ENCODE measurements at places on chromosomes 11 and 22. TPM values are rescaled to one million over a fixed set of nuclear protein-coding genes. Genes with fewer than 3 reads are reported as not detected.

DNA sequence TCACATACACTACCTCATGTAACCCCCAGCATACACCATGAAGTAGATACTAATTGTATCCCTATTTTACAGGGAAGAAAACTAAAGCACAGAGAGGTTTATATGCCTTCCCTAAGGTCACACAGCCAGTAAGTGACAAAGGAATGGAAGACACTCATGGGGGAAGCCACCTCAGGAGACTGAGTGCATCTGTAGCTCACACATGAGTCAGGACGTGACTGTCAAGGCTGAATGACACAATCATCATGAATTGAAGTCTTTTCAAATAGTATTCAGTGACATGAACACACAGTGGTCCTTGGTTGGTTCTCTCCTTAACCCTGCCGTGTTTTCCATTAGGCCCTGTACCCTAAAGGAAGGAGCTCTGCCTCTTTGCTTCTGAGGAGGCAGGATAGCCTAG lies 463.0 kb downstream of the NTM start:
- DNase-seq, result no peak

GRCh38 chr11:63583357-63583677 lies 20.1 kb upstream of the PLAAT2 start:
- DNase-seq, result no peak

GRCh38 chr22:42462016-42462415 lies 29.8 kb upstream of the NFAM1 start:
- DNase-seq, result no peak

GRCh38 chr11:70734911-70735310 lies 336.6 kb downstream of the CTTN start:
- no peak for DNase-seq

GRCh38 chr11:70272009-70272408 lies 1.5 kb downstream of the PPFIA1 start:
- DNase-seq, result no peak

- no peak for DNase-seq
These were observed 3.9 kb upstream of the BCL2L13 start for GRCh38 chr22:17634696-17635095.

DNA sequence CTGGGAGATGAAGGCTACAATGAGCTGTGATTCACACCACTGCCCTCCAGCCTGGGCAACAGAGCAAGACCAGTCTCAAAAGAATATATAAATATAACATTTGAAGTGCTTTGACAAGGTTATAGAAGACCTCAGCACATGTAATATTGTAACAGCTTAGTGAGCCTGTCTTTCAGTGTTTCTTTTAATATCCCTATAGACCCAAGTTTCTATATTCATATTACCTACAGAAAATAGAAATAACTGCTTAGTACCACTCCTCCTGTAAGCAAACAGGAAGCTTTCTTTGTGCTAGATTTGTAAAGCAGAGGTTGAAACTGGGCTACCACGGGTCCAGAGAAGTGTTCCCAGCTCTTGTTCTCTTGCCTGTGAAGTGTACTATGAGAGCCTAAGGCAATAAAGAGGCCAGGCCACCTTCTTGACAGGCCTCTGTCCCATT lies 68.2 kb downstream of the PPP2R1B start:
- DNase-seq, result no peak

DNA sequence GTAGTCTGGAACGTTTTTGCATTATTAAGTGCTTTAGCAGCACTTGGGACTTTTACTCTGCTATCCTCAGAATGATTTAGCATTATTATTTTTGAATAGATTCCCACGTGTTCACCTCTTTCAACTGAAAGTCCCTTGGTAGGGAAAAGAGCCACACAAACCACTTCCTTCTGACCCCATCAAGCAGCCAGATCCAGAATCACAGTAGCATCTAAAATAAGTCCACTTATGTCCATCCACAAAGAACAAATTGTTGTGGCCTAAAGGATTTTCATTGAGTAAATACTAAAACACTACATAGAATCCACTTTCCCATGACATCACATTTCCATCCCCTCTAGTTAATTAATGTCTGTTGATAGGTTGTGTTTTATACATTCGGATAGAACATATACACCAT lies 381.7 kb downstream of the AASDHPPT start:
- DNase-seq, result no peak

DNA sequence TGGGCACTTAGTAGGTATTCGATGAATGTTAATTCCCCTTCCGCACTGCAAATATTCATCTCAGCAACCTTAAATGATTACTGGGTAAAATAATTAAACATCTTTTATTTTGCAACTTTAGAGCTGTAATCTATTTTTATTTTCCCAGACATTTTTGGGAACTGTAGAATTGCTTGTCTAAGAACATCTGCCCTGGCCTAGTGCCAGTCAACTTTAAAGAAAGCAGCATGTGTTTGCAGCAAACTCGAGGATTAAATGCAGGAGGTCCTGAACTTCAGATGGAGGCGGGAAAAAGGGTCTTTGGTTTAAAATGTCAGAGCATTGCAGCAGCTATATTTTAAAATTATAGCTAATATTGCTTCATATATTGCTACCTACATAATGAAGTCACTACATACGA lies 190.0 kb downstream of the PGR start:
- DNase-seq, result no peak

DNA sequence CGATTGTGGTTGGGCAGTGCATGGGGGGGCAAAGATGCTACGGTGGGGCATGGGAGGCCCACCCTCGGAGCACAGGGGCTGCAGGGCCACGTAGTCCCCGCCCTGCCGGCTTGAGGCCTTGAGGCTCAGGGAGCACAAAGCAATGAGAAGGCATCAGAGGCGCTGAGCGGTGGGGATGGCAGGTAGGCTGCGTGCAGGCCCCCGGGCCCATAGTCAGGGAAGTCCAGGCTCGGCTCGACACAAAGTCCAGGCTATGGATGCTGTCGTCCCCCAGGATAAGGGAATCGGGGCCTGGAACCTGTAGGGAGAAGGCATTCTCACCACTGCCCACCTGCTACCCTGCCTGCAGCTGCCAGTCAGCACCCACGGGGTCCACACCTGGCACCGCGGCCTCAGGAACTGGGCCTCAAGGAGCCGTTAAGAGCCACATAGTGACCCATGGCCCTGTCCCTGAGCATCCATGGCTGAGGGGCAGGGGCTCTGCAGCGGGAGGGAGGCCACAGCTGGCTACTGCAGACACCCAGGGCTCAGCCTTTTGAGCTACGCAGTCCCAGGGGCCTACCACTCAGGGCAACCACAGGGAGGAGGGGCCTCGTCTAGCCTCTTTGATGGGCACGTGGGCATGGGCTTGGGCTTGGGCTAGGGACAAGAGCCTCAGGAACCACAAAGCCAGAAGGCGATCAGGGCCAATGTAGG lies 179.7 kb downstream of the IGLL1 start:
- no peak for DNase-seq

- DNase-seq, result no peak
These were observed 5.0 kb upstream of the FGF19 start for GRCh38 chr11:69708736-69709401.

- no peak for DNase-seq
These were observed 9.4 kb upstream of the PPM1F start for GRCh38 chr22:21961886-21962654.

- DNase-seq, result no peak
These were observed 531 bp downstream of the GRIK4 start for GRCh38 chr11:120511820-120512738.

GRCh38 chr11:16862726-16863125 lies 124.3 kb downstream of the C11orf58 start:
- no peak for DNase-seq

- DNase-seq, result no peak
These were observed 57.0 kb downstream of the BRD1 start for GRCh38 chr22:49770547-49771265.

DNA sequence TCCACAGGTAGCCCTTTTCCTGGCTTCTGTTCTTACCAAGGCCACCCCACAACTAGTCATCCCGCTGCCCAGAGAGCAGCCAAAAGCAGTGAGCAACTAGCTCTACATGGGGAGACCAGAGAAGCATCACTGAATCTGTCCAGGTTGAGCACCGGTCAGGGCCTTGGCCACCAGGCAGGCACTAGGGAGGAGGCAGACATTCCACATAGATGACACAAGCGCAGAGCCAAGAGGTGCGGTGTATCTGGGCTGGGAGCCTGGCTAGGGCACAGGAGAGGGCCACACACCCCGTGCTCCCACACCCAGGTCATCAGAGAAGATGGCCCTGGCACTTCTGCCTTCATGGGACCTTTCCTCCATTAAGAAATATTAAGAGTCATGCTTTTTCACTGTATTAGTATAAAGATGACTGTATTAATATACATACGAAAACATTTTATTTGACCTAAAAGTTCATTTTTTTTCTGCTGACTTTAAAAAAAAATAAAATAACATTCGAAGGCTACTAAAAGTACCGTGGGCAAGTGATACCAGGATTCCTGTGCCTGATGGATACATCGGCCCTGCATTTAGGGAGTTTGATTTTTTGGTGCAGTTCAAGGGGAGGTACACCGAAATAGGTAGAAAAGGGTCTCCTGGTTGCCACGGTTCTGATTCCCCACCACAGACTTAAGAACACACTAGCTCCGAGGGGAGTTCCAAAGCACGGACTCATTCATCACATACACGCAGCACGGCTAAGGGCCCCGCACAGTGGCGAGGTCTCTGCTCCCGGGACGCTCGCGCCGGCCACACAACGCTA lies 1.2 kb downstream of the DGCR2 start:
- no peak for DNase-seq

DNA sequence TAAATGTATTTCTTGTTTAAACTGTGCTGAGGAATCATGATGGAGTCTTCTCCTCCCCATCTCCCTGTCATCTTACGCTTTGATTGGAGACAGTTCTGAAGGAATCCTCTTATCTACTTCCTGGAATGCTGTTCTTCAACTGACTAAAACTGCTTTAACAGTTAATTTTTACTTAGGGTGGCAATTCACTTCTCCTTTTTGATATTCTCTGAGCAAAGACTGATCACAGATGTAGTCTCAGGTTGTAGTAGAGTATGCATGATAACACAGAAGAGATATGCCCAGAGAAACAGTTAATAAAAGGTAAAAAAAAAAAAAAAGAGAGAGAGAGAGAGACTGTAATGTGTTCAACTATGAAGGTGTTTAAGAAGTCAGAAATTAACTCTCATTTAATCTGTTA lies 1.4 kb upstream of the CASP5 start:
- DNase-seq, result no peak

DNA sequence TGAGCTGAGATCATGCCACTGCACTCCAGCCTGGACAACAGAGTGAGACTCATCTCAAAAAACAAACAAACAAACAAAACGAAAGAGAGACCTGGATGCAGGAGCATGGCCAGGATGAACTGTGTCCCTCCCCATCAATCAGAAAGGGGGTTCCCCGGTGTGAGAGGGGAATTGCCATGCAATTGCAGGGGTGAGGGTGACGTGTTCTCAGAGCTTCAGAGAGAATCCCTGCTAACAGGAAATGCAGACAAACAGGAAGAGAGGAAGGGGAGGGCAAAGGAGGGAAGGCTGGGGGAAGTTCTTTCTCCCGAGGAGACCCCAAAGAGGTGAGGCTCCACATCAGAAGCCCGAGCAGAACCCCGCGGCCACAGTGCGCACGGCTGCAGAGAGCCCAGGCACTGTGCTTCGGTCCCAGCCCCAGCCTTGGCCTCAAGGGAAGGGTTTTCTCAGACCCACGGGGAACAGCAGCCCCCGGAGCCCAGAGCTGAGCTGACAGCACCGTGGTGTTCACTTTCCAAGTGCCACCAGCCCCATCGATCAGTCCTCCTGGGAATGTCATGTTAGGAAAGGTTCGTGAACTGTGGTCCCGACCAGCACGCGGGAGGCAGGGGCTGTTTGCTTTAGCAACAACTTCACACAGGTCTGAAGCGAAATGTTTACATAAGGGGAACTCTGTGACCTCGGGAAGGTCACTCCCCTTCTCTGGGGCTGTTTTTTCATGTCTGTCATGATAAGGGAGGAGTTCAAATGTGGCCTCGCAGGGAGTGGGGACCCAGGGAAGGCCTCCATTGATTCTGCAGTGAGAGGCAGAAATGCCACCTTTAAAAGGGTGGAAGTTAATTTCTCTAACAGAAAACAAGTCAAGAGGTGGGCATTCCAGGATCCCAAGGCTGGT lies 108.0 kb upstream of the ANO1 start:
- DNase-seq, result no peak

DNA sequence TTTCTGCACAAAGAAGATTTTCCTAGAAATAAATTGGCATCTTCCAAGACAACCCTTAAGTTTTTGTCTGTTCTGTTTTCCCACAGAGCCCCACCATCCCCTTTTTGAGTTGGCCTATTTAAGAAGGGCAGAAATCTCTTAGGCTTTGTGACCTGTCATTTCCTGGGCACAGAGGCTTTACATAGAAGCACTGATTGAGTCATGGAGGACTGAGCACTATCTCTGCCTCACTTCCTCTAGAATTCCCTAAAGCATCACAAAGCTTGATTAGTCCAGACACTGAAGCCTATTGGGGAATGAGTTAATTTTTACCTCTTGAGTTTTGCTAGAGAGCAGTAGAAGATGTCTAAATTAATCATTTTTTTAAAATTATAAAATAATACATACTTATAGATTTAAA lies 25.4 kb downstream of the TRIM44 start:
- no peak for DNase-seq

- no peak for DNase-seq
These were observed 205.0 kb downstream of the FAM76B start for GRCh38 chr11:95584589-95584988.

DNA sequence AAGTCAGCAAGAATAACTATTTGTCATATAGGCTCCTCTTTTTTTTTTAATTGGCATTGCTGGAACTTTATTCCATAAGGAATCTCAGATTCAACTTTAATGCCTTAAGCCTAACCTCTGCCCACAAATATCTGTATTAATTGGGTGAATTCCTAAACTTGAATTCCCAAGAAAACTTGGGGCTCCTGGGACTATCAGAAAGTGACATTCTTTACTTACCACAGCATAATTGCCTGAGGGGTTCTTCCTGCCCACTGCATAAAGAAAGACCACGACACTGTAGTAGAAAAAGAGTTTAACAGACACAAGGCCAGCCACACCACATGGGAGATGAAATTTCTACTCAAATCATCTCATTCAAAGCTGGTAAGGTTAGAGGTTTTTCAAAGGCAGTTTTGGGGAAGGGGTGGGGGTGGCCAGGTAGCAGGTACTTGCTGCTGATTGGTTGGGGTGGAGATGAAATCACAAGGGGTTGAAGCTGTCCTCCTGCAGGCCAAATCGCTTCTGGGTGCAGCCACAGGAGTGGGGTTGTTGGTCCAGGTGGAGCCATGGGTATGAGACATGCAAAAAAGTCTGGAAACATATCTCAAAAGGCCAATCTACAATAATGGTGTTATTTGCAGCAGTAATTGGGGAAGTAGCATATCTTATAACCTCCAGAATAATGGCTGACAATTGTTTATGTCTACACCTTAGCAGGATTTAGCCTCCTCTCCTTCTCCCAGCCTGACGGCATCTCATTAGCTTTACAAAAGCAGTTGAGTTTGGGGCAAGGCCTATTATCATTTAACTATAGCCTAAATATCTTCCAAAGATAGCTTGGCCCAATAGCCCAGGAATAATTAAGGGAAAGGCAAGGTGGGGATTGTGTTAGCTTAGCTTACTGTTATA lies 4.8 kb upstream of the NLRP10 start:
- no peak for DNase-seq

GRCh38 chr11:848380-848931 lies 5.8 kb downstream of the TSPAN4 start:
- no peak for DNase-seq

- DNase-seq, result no peak
These were observed 39.0 kb downstream of the CSNK2A3 start for GRCh38 chr11:11313902-11314692.

Gene TBX10
- not detected for total RNA-seq

Gene PRDM10
- 5.1 TPM for total RNA-seq

Gene OR4A16
- total RNA-seq, result not detected

Gene CCDC89
- total RNA-seq, result 2.4 TPM

Gene RIMBP3B
- total RNA-seq, result not detected

Gene RTCB
- total RNA-seq, result 71.0 TPM

Gene SCGB1D2
- not detected for total RNA-seq

Data from esophagus muscularis mucosa (tissue), 4 donors.